ENCODE measurements at places on chromosomes 2 and 18.

DNA sequence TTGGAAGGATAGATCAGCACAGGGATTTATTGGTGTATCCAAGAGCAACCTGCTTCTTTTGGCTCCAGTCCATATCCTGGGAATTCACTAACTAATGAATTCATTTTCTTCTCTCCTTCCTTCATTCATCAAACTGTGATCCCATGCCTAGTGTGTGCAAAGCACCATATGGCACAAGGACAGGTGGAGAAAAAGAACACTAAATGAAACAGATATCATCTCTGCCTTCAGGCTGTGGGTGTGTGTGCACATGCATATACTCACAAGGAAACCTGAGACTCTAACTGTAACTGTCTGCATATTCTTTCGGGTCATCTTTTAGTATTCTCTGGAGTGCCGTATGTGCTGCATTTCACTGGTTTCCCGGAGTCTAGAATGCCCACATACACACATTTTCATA, 20.2 kb downstream of the TNP1 start:
- DNase-seq = no peak

- DNase-seq = no peak
Measured at GRCh38 chr2:72803626-72804320, 22.1 kb downstream of the EXOC6B start.

DNA sequence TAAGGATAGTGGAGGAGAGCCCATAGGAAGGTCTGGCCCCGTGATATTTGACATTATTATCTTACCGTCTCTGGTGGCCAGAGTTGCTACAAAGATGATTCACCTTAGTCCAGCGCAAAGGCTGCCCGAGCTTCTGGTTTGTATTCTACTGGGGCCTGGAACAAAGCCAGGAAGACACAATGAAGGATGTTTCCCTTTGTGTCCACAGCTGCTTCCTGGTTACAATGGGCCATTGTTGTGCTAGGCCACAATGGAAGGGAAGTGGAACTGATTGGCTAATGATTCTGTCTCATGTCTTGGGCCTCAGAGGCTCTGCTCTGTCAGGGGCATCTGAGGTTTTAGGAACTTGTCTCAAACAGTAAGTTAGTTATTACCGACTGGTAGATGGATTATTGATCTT, 132.2 kb downstream of the TDRD15 start:
- no peak for DNase-seq

DNA sequence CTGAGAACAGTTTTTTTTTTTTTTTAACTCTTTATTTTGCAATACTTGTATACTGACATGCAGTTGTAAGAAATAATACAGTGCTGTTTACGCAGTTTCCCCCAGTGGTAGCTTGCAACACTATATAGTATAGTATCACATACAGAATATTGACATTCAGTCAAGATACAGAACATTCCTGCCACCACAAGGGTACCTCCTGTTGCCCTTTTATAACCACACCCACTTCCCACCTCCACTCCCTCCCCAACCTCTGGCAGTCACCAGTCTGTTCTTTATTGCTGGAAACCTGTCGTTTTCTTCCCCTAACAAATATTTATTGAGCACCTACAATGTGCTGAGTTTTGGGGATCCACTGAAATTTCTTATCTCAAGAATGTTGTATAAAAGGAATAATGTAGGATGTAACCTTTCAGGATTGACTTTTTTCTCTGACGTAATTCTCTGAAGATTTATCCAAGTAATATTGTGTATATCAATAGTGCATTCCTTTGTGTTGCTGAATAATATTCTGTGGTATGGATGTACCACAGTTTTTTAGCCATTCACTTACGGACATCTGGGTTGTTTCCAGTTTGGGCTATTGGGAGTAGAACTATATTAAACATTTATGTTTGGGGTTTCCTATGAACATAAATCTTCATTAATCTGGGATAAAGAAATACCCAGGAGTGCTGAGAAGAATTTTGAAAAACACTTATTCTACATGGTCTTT, 51.4 kb upstream of the EML6 start:
- no peak for DNase-seq

DNA sequence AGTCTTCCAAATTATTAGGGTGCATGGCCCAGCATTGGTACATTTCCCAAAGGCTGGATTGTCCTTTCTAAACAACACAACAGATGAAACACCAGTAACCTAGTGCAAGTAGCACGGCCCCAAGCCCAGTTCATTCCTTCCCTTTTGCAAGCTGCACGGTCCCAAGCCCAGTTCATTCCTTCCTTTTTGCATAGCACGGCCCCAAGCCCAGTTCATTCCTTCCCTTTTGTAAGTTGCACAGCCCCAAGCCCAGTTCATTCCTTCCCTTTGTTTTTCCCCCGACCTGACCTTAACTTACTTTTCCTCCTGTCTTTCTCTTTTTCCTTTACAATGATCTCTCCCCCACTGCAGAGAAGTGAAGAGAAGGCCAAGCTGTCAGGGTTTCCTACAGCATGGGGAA, 60.9 kb downstream of the C18orf63 start:
- DNase-seq = no peak

GRCh38 chr2:149021761-149022160, 16.7 kb upstream of the LYPD6B start:
- DNase-seq = no peak
